Pericardium fibroblast (primary cell): ENCODE measurements at places on chromosomes 4 and X. TPM values are rescaled to one million over a fixed set of nuclear protein-coding genes. Genes with fewer than 3 reads are reported as not detected.

Gene PDZD4
- 1.0 and 5.1 TPM in 2 replicates for total RNA-seq

Gene NLGN4X
- total RNA-seq, result 1.1 and 1.3 TPM in 2 replicates

Gene CLCN5
- total RNA-seq, result 12.6 and 28.4 TPM in 2 replicates

Gene RASL11B
- 0.93 and 6.4 TPM in 2 replicates for total RNA-seq

Gene DTHD1
- not detected in 2 replicates for total RNA-seq

Gene PROM1
- total RNA-seq, result 0.12 TPM in 1 of 2 replicates, not detected in the other

Gene F9
- total RNA-seq, result not detected in 2 replicates

Gene TMEM187
- 6.9 and 11.8 TPM in 2 replicates for total RNA-seq

Gene SOX3
- total RNA-seq, result not detected in 2 replicates

Gene RNF113A
- 12.8 and 15.3 TPM in 2 replicates for total RNA-seq

Gene H2BW2
- total RNA-seq, result not detected in 2 replicates

Gene NHS
- total RNA-seq, result 0.12 and 0.17 TPM in 2 replicates

Gene POF1B
- total RNA-seq, result not detected in 2 replicates

Gene LRCH2
- 2.4 and 3.0 TPM in 2 replicates for total RNA-seq

Gene SPANXN4
- not detected in 2 replicates for total RNA-seq

Gene TMSB15B
- total RNA-seq, result 1.8 and 11.1 TPM in 2 replicates

Gene GPR119
- not detected in 2 replicates for total RNA-seq
